ENCODE measurements at places on chromosomes 2 and 18.

DNA sequence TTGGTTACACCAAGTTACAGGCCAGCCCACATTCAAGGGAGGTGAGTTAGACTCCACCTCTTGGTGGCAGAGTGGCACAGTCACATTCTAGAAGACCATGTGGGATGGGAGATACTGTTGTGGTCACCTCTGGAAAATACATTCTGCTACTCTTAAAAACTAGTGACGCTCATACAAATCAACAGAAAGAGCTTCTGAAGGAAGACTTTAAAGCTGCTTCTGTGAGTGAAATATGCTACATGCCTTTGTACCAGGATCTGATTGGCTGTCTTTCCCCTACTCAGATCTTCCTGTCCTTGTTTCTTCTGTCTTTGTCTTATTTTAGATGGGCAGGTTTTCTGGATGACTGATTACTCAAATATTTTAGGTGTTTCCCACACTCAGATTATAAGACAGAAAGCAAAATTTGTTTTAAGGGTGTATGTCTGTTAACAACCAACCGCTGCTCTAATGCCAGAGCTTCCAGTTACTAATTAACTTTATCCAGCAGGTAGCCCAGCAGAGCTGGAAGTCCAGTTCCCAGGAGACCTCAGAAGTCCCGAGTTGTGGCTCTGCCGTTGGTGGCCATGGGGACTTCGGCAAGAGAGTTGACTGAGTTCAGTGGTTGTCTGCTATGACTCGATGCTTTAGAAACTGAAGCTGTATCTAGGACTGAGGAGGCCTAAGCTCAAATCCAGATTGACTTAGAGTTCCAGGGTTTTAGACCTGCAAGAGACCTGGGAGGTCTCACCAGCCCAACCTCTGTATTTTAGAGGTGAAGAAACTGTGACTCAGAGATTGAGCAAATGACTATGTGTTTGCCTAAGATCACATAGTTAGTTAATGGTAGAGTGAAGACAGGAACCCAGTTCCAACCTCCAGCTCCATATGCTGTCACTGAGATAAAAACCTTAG is 7.4 kb downstream of the IL1R2 start:
- no peak for DNase-seq

DNA sequence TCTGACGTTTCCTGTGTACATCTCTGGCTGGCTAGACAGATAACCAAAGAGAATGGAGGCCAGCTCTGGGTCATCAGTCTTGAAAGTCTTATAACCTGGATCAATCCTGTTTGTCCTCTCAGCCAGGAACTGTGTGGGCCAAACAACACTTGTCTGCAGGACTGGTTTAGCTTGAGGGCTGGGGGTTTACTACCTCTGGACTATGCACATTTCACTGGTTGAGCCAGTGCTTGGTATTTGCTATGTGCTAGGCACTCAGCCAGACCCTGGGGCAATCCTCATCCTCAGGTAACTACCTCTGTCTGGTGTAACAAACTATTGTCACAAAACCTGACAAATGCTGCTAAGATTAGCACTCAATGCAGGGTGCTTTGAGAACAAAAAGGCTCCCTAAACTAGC is 169.7 kb downstream of the HAUS1 start:
- no peak for DNase-seq

- DNase-seq, result no peak
These were observed 40.6 kb downstream of the CHST10 start for GRCh38 chr2:100376836-100377235.

- DNase-seq, result no peak
These were observed 236.4 kb downstream of the PLCL1 start for GRCh38 chr2:198040835-198041234.

- DNase-seq, result no peak
These were observed 44.1 kb downstream of the NEDD4L start for GRCh38 chr18:58087928-58088690.

- no peak for DNase-seq
These were observed 74.5 kb downstream of the USP40 start for GRCh38 chr2:233492078-233492477.

GRCh38 chr2:11320698-11321492 is 23.5 kb downstream of the ROCK2 start:
- no peak for DNase-seq

- DNase-seq, result no peak
These were observed 22.1 kb downstream of the PKP4 start for GRCh38 chr2:158478816-158479215.

- DNase-seq, result no peak
These were observed 797 bp downstream of the NXPH2 start for GRCh38 chr2:138779406-138779780.

DNA sequence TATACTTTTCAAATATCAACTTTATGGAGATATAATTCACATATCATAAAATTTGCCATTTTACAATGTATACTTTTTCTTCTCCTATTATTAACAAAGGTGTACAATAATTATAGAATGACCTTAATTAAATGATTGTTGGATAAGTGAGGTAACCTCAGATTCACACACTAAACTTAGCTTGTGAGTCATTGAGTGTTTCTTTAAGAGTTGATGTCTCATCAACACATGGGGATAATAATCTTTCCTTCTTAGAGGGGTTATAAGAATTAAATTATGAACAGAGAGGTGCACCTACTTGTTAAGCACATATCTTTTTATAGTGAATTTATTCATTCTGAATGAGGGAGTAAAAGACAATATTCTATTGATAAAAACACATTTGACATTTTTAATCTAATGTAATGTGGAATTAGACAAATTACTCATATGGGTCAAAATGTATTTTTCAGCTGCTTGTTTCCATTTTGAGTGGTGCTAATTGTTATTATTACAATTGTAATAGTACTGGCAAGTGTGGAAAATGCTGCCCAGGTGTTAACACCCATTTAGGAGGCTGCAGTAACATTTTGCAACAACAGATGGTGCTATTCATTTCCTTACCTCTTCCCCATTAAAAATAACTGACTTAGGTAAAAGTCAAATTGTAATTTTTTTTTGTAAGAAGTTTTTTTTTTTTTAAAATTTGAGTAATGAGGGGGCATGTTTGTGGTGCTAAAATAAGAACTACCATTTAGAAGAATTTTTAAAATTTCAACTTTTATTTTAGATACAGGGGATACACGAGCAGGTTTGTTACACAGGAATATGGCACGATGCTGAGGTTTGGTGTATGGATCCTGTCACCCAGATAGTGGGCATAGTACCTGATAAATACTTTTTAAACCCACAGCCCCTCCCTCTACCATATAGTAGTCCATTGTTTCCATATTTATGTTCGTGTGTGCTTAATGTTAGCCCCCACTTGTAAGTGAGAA is 32.1 kb upstream of the DYNAP start:
- no peak for DNase-seq

DNA sequence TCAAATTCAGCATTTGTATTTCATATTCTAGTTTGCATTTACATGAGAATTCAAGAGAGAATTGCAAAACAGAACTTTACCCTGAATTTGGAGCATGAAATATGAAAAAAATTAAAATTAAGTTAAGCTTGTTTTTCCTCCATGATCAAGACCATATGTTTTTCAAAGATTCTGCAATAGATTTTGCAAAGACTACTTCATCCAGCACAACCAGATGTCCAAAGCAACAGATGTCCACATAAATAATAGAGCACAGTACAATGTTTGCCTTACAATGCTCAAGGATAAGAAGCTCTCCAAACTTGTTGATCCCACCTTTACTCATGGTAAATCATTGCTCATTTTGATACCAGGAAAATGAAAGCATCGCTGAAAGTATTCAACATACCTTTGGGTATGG is 25.6 kb downstream of the FAP start:
- DNase-seq, result no peak

- no peak for DNase-seq
These were observed 1243.1 kb upstream of the NXPH2 start for GRCh38 chr2:140023291-140023690.

DNA sequence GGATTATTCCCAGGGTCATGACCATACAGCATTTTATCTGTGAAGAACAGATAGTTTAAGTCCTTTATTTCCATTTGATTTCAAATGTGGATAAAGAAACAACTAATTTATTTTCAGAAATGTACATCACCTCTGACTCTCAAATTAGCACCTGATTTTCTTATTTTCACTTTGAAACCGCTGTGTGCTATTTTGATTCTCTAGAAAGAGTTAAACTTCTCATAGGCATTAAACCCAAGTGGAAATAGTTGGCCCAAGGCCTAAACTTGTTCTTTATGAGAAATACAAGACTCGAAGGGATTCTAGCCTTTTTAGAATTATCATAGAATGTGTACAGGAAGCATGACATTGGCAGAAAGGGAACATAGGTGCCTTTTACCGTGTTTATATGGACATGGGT is 41.5 kb upstream of the LTBP1 start:
- DNase-seq, result no peak

Measured in stimulated activated CD4-positive, alpha-beta T cell treated with anti-CD3 and anti-CD28 coated beads, Interleukin-12 subunit alpha, Interleukin-12 subunit beta, amount 100 ng/mL, for 4 hours (primary cell).